Skeletal muscle tissue (tissue), 5 donors: ENCODE measurements at places on chromosomes 1 and 21. TPM values are rescaled to one million over a fixed set of nuclear protein-coding genes. Genes with fewer than 3 reads are reported as not detected.

Gene ARID4B
- 23.0 TPM for total RNA-seq

Gene TFF2
- total RNA-seq = not detected

Gene RNU1-1
- under 0.01 TPM for total RNA-seq

Gene LBR
- 39.7 TPM for total RNA-seq

Gene PEAR1
- total RNA-seq = 4.7 TPM

Gene NUDT17
- 8.9 TPM for total RNA-seq

Gene B4GALT3
- 11.0 TPM for total RNA-seq

Gene GNAT2
- total RNA-seq = not detected

Gene ELOA
- 14.1 TPM for total RNA-seq

Gene TENT5C
- 48.0 TPM for total RNA-seq

Gene PGLYRP4
- not detected for total RNA-seq

Gene SLC25A34
- total RNA-seq = 1.6 TPM

Gene CFHR3
- total RNA-seq = 1.0 TPM

Gene FCRLB
- 1.0 TPM for total RNA-seq

Gene RIPPLY3
- not detected for total RNA-seq

Gene ZDHHC18
- 3.7 TPM for total RNA-seq

Gene RNF115
- total RNA-seq = 13.6 TPM

Gene PAQR6
- total RNA-seq = 1.0 TPM

Gene DIO1
- total RNA-seq = not detected

Gene RNF186
- total RNA-seq = not detected

Gene S100A1
- 0.52 TPM for total RNA-seq

Gene KRTAP6-2
- total RNA-seq = not detected

Gene HEYL
- 11.0 TPM for total RNA-seq

Gene GCSAML
- 0.52 TPM for total RNA-seq

Gene IL19
- total RNA-seq = not detected

Gene IQGAP3
- total RNA-seq = 3.7 TPM

Gene TNNI3K
- total RNA-seq = 2.1 TPM

Gene SELE
- 1.6 TPM for total RNA-seq

Gene FCGR3B
- 2.6 TPM for total RNA-seq

Gene PCSK9
- total RNA-seq = 3.1 TPM

Gene WNT4
- total RNA-seq = 3.1 TPM

Gene KCNA3
- 0.52 TPM for total RNA-seq

Gene SRSF11
- 67.8 TPM for total RNA-seq

Gene ATP6V1G3
- not detected for total RNA-seq

Gene TTC22
- total RNA-seq = not detected

Gene CAMSAP2
- total RNA-seq = 23.0 TPM

Gene ANKRD35
- 1.6 TPM for total RNA-seq

Gene SLC45A1
- total RNA-seq = under 0.01 TPM

Gene DISP1
- total RNA-seq = 7.3 TPM

Gene WNT2B
- total RNA-seq = 6.3 TPM

Gene S100A12
- 23.0 TPM for total RNA-seq
